Fibroblast of skin of left biceps (primary cell): ENCODE measurements at places on chromosomes 3 and 15.

- DNase-seq = no peak
These were observed 781.2 kb upstream of the ARPP21 start for GRCh38 chr3:34858067-34858660.

DNA sequence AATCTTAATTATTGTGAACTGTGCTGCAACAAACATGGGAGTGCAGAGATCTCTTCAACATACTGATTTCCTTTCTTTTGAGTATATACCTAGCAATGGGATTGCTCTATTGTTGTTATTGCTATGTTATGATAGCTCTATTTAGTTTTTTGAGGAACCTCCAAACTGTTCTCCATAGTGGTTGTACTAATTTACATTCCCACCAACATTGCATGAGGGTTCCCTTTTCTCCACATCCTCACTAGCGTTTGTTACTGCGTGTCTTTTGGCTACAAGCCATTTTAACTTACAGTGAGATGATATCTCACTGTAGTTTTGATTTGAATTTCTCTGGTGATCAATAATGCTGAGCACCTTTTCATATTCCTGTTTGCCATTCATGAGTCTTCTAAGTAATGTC, 45.5 kb upstream of the TNFSF10 start:
- DNase-seq = no peak

DNA sequence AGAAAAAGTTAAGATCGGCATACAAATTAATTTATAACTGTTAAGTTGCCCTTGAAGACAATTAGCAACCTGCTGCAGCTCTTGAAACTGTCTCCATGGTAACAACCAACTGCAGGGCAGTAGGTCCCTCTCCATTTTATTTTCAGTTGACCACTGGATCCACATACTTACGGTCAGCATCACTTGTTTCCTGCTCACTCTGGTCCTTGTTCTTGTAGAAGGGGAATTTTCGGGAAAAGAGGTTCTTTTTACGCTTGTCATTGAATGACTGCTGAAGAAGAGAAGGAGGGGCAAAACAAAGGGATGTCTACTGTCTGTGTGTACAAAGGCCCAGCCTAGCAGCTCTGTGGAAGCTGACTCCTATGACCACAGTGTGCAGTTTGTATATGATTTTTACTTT, 46.8 kb upstream of the MELTF start:
- no peak for DNase-seq

DNA sequence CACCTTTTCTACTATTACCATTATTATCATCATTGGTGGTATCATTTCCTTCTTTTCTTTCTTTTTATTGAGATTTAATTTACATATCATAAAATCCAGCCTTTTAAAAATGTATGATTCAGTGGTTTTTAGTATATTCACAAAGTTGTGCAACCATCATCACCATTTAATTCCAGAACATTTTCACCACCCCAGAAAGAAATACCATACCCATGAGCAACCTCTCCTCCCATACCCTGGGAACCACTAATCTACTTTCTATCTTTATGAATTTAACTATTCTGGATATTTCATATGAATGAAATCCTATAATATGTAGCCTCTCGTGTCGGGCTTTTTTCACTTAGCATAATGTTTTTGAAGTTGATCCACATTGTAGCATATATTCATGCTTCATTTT, 29.1 kb downstream of the AAGAB start:
- DNase-seq = peak; percentile 35

DNA sequence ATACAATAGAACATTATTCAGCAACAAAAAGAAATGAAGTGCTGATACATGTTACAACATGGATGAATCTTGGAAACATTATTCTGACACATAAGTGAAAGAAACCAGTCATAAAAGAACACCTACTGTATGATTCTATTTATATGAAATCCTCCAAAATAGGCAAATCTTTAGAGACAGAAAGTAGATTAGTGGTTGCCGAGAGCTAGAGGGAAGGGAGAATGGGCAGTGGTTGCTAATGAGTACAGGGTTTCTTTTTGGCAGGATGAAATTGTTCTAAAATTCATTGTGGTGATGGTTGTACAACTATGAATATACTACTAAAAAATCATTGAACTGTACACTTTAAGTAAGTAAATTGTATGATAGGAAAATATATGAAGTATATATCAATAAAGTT, 6.3 kb upstream of the LRRC58 start:
- no peak for DNase-seq

GRCh38 chr15:81261172-81261811, 62.6 kb downstream of the STARD5 start:
- DNase-seq = no peak

DNA sequence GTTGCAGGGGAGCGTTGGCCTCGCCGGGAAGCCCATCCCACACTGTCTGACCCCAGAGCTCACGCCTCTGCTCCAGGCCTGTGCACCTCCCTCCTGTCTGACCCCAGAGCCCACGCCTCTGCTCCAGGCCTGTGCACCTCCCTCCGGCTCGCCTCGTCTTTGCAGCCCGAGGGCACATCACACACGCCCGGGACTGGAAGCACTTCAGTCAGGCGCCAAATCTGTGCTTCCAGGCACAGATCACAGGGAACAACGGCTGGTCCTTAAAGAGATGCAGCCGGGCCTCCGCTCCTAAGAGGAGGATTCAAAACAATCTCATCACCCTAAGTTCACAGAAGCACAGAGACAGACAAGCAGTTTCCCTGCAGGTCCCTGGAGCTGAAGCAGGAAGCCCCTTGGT, 103.0 kb upstream of the RPL32 start:
- DNase-seq = no peak

DNA sequence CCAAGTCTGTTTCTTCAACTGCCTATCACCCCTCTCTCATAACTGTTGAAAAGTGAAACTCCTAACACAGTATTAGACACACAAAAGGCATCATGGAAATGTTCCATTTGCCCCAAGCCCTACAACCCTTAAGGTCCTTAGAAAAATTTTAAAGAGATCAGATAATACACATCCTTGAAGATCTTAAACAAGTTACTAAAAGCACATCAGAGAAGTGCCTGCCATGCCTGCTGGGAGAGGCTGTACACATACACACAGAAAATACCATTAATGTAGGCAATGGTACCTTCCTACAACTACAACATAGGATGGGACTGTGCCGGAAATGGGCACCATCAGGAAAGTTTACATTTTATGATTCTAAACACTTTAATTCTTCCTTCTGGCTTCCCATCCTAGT, 3.3 kb downstream of the ADAM10 start:
- no peak for DNase-seq

- DNase-seq = no peak
These were observed 85.3 kb downstream of the TRAK1 start for GRCh38 chr3:42176242-42177034.

GRCh38 chr3:123449102-123449996, 459 bp upstream of the ADCY5 start:
- no peak for DNase-seq

DNA sequence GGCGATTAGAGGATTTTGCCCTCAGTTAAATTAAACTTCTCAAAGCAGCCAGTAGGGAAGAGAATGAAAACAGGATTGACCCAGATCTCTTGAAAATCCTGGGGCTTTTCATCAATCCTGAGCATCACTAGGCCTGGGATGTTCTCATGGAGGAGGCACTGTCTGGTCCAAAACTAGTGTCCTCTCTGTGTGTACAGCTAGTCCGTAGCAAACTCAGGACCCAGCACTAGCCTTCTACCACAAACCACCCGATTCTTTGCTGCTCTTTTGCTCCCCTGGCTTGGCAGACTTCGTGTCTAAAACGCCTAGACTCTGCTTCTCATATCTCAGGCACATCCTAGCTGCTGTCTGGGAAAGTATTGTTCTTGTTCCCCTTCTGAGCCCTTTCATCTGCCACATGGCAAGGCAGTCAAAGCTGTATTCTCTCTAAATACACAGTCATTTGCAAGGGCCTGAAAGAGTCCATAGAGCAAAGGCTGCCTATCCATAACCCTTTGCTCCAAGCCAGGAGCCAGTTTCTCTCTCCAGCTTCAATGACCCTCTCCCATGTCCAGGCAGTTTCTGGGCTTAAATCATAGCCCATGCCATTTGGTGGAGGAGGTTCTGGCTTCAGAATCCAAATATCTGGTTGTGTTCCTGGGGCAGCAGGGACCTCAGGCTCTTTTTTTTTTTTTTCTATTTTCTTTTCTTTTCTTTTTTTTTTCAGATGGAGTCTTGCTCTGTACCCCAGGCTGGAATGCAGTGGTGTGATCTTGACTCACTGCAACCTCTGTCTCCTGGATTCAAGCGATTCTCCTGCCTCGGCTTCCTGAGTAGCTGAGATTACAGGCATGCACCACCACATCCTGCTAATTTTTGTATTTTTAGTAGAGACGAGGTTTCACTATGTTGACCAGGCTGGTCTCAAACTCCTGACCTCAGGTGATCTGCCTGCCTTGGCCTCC, 52.4 kb downstream of the CDC25A start:
- DNase-seq = no peak

- no peak for DNase-seq
These were observed 5.4 kb upstream of the CRBN start for GRCh38 chr3:3184876-3185275.

DNA sequence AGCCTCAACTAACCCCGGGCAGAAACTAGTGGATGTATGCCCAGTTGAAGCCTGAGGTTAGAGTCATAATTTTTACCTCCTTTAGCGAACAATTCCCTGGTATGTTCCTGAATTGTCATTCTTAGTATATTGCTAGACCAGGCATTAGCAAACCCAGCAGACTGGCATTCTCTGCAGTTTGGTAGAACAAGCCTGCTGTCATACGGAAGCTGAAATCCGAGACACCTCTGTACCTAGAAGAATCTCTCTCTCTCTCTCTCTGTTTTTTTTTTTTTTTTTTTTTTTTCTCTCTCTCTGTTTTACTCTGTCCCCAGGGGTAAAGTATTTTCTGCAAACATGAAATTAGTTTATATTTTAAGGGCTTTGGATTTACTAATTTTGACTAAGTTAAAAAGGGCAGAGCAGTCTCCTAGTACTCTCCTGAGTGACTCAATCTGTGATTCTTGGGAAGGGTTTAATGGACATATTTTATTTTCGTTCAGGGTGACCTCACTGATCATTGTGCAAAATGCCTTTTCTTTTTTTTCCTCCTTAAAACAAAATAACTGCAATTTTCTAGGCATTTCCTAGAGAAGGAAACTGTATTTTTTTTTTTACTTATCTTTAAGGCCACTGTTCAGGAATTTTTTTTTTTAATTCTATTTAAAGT, 133.6 kb upstream of the ICE2 start:
- no peak for DNase-seq

- DNase-seq = no peak
These were observed 143.2 kb upstream of the UMPS start for GRCh38 chr3:124587053-124587408.

GRCh38 chr3:12054245-12054644, 50.1 kb downstream of the SYN2 start:
- DNase-seq = no peak

DNA sequence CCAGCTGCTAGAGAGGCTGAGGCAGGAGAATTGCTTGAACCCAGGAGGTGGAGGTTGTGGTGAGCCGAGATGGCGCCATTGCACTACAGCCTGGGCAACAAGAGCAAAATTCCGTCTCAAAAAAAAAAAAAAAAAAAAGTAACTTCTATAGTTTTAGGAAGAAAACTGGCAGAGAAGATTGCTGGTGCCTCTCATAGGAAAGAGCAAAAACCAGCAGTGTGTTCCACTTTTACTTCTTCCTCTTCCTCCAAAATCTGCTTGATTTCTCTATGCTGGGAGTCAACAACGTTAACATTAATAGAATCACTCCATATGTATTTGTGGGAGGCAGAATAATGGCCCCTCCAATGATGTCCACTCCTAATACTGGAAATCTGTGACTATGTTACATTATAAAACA, 12.5 kb upstream of the NR1D2 start:
- no peak for DNase-seq

- DNase-seq = no peak
These were observed 128.0 kb downstream of the ATG7 start for GRCh38 chr3:11400213-11400612.

GRCh38 chr15:40063563-40064011, 24.6 kb upstream of the SRP14 start:
- DNase-seq = no peak

DNA sequence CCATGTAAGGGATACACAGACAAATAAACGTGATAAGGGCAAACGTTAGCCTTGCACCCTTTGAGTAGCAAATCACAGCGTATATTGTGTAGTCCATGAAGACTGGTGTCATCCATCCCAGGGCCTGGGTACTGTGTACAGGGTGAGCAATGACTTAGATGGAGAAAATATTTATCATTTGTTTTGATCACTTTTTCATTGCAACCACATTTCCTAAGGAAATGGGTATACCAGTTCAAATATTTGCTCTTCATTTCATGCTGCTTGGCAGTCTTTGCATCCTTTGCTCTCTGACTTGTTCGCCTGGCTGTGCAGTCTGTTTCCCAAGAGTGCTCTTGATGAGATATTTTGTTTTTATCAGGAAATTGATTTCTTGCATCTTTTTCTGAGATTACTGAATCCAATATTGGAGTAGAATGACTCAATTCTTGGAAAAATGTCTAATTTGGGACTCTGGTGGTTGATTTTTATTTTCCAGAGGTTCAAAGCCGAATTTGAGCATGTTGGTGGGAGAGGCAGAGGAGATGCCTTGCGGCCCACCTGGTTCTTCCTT, 424.6 kb upstream of the SEMA6D start:
- DNase-seq = no peak

GRCh38 chr15:28942046-28942445, 56.3 kb downstream of the APBA2 start:
- DNase-seq = no peak

DNA sequence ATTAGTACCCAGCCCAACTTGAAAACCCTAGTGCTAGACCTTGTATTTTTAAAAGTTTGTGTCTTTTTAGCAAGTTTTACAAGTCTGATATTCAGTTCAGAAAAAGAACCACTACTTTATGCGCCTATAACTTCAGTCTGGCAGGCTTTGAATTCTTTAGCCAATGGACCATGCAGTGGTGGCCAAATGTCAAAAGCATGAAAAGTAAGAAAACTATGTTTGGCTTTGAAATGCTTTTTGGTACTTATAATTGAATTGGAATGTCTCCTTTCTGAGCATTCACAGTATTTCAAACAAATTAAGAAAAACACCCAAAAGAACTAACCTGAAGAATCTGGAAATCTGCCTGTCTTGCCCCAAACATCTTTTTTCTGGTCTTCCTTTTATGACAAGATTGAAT, 12.8 kb downstream of the WDR48 start:
- DNase-seq = peak; percentile 17

GRCh38 chr3:21942328-21942727, 191.3 kb upstream of the ZNF385D start:
- peak; percentile 93 for DNase-seq

GRCh38 chr3:194137008-194137505, 1.1 kb downstream of the HES1 start:
- no peak for DNase-seq

DNA sequence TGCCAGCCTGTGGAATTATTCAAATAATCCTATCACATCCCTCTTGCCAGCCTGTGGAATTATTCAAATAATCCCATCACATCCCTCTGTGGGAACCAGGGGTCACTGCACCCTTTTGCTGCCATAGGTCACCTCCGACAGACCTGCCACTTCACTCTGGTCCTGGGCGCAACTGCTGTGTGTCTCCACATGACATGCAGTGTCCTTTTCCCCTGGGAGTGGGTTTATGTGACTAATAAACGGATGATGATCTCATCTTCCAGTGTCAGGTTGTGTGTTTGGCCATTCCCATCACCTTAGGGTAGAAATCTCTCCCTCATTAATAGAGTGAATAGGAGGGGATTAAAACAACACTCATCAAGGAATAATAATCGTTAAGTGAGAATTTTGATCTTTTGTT, 603.6 kb upstream of the NR2F2 start:
- no peak for DNase-seq

- no peak for DNase-seq
These were observed 23.1 kb downstream of the EPM2AIP1 start for GRCh38 chr3:36969540-36970432.

GRCh38 chr3:117304681-117305080, 595.1 kb downstream of the TUSC7 start:
- DNase-seq = no peak

GRCh38 chr3:52521488-52521824, 12.2 kb downstream of the NT5DC2 start:
- DNase-seq = no peak
